ENCODE measurements at places on chromosomes 3 and 15. TPM values are rescaled to one million over a fixed set of nuclear protein-coding genes. Genes with fewer than 3 reads are reported as not detected.

B3GNT5 gene
- 1.9 TPM for total RNA-seq

DNA sequence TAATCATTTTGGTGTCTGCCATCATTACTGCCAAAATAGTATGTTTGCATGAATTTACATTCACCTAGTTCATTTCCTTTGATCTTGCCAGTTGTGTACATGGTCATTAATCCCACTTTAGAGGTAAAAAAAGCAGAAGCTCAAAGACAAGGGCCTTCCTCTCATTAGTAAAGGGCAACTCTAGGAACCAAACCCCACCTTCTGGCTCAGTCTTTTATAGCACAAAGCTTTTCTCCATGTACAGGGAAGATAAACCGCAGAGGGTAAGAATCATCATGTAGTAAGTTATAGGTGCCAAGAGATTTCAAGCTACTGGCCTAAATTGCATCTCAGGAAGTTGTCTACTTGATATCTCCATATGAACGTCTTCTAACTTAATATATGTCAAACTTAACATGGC, 19.3 kb upstream of the SPG21 start:
- DNase-seq: no peak

GRCh38 chr15:45179221-45179985, 8.4 kb downstream of the SHF start:
- DNase-seq: peak; percentile 64

DNA sequence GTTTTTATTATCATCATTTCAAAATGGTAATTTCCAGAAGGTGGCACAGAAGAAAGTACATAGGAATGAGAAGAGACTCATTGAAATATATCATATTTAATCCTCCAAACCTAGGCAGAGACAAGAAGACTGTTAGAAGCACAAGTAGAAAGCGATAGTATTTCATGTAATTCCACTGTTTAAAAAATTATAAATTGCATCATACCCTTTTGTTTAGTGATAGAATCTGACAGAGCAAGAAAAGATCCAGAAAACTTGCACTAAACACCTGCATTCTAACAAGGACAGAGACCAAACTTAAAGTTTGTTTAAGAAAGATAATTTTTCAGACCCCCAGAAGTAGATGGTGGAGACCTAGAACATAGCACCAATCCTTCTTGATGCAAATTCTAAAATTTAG, 56.9 kb upstream of the CD96 start:
- no peak for DNase-seq

GRCh38 chr3:55675478-55675877, 188.4 kb upstream of the WNT5A start:
- DNase-seq: no peak

PLD1 gene
- total RNA-seq: 75.0 TPM

DNA sequence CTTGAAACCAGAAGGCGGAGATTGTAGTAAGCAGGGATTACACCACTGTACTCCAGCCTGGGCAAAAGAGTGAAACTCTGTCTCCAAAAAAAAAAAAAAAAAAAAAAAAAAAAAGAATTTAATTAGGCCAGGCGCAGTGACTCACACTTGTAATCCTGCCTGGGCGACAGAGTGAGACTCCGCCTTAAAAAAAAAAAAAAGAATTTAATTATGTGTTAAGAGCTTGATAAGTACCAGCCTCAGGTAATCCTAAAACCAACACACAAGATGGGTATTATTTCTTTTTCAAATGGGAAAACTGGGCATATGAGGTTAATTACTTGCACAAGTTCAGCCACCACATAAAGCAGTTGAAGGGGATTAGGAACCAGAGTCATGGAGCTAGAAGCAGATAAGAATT, 49.0 kb downstream of the PBRM1 start:
- DNase-seq: no peak

GPR171 gene
- total RNA-seq: 0.39 TPM

DNA sequence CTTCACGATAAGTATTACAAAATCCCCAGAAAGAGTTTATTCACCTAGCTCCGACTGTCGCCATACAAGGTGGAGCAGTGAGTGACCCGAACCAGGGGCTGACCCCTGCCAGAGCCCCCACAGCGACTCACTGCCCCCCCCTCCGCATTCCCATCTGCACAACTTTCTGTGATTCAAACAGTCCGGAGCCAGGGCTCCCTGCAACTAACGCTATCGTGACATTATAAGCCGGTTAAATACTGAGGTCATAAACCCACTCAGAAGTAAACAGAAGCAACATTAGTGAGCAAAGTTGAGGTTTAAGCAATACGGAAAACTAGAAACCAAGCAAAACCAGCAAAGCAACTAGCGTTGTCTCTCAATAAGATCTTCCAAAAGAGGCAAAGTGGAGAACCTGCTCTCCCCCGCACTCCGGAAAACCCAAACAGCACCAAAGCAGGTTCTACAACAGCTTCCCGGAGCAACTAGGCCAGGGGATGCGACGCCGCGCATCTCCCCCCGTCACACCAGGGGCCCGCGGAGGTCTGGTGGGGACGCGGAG, 642 bp downstream of the SCAP start:
- DNase-seq: no peak

DNA sequence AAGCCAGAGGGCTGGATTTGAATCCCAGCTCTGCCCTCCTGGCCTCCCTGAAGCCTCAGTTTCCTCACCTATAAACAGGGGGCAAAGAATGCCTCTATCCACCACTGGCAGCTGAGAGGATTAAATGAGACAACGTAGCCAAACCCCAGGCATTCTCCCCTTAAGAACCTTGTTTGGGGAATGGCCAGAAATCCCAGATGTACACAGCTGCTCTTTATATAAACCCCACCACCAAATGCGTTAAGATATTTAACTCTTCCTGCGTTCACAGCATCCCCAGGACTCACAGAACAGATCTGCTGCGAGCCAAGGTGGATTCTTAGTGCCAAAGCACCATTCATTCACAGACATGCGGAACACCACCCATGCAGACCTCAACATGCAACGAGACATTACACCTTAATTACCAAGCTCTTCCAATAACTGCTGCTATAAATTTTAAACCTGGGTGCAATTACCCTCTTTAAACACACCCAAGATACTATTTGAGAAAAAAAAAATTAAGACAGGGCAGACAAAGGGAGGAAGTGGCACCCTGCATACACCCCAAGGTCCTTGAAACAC, 5.2 kb downstream of the TLE3 start:
- DNase-seq: no peak

SPINK8 gene
- total RNA-seq: not detected

DNA sequence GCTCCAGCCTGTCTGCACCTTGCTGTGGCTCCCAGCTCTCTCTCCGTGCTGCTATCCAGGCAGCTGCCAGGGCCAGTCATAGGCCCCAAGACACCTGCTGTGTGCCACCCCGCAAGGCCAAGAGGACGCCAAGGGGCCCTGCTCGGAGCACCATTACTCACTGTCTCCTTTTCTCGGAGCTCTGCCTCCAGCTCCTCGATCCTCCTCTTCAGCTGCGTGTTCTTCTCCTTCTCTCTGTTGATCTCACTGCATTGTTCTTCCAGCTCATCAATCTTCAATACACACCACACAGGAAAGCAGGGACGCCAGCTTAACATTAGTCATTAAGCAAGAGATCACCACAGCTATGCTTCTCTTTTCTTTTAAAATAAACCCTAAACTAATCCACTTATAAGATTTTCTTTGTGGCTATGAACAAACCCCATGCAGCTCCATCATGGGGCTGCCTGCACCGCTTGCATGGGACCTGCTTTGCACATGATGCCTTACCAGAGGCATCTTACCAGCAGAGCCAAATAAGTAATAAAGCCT, 42.6 kb downstream of the WHAMM start:
- no peak for DNase-seq

DNA sequence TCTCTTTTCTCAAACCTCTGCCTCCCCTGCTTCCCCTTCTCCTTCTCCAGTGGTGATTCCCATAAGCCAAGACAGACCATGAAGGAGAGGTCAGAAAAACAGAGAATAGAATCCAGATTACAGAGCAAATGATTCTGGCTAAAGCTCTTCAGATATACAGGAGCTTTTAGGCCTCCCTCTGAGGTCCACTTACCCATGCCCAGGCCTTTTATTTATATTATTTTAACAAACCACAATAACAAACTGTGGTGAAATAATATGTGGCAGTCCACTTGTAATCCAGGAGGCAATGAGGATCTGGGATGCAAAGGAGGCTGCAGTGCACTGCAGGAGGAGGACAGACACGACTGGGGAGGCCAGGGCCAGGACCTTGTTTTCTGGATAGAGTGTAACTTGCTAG, 104.1 kb downstream of the STAC start:
- no peak for DNase-seq

GRCh38 chr3:133901083-133901482, 5.4 kb upstream of the RAB6B start:
- no peak for DNase-seq

GRCh38 chr3:56970461-56970879, 90.0 kb upstream of the SPATA12 start:
- no peak for DNase-seq

LMCD1 gene
- total RNA-seq: 4.8 TPM

DNAH1 gene
- 11.9 TPM for total RNA-seq

DNA sequence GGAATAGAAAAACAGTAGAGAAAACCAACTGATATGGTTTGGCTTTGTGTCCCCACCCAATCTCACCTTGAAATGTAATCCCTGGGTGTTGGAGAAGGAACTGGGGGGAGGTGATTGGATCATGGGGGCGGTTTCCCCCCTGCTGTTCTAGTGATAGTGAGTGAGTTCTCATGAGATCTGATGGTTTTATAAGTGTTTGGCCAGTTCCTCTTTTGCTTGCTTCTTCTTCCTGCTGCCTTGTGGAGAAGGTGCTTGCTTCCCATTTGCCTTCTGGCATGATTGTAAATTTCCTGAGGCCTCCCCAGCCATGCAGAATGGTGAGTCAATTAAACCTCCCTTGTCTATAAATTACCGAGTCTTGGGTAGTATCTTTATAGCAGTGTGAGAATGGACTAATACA, 48.4 kb downstream of the EOMES start:
- no peak for DNase-seq

RTP1 gene
- total RNA-seq: not detected

GRCh38 chr15:72229076-72229946, 1.7 kb downstream of the PKM start:
- DNase-seq: no peak

- DNase-seq: peak; percentile 35
Measured at GRCh38 chr15:24848050-24848449, 106.7 kb upstream of the SNRPN start.

GRCh38 chr3:156847752-156848448, 21.7 kb downstream of the LEKR1 start:
- no peak for DNase-seq

GRCh38 chr15:60376677-60377095, 21.1 kb downstream of the ANXA2 start:
- no peak for DNase-seq

- no peak for DNase-seq
Measured at GRCh38 chr15:79773128-79773527, 123.7 kb downstream of the MTHFS start.

USP4 gene
- total RNA-seq: 40.9 TPM

Data from adrenal gland (tissue), 19 donors.